Cardiac fibroblast (primary cell): ENCODE measurements at places on chromosomes 2 and 18.

DNA sequence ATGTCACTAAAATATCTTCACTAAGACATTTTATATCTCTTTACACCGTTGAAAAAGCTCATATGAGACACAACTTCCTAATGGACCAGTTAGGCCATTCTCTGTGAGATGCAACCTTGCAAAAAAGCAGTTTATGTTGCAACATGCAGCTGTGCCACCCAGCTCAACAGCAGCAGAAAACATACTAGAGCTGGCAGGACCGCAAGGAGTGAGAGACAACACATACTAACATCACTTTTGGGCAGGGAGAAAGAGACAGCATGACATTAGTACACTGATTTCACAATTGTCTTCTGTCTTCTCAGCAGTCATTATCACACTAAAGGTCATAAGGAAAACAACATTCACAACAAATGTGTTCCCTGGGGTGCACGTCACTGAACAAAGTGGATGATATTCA lies 122.9 kb downstream of the EPB41L3 start:
- DNase-seq: no peak

DNA sequence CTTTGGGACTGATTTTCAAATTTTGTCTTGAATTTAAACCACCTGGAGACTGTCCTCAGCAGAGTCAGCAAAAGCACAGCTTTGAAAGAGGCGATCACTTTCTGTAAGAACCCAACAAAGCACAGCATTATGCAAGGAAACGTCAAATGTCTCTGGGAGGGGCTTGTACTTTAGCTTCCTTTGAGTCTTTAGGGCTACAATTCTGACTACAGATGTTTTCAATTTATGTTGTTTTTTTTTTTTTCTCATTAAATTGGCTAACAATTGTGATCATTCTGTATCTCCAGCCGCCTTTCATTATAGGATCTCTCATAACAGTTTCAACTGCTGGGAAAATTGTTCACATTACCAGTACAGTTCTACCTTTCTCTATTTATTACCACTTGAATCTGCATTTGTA lies 48.3 kb downstream of the COL3A1 start:
- peak; percentile 73 for DNase-seq

GRCh38 chr2:46519265-46519664 lies 39.9 kb downstream of the TMEM247 start:
- DNase-seq: no peak

GRCh38 chr2:144082327-144082726 lies 437.6 kb downstream of the ZEB2 start:
- no peak for DNase-seq

DNA sequence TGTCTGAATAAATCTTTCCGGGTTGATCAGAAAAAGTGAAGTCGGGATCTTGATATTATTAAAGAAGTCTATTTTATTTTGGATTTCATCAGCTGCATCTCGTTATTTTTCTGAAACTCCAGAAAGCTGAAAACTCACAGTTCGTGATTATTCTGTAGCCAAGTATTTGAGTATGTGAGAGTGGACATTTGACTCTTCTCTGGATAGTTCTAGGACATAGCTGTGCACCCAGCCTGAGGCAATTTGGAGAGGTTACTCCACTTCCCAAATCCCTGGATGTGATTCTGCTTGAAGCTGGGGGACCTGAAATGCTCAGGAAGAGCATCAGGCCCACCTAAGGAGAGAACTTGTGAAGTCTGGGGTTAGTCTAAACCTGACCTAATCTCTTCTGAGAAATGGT lies 117.6 kb upstream of the PID1 start:
- DNase-seq: no peak

DNA sequence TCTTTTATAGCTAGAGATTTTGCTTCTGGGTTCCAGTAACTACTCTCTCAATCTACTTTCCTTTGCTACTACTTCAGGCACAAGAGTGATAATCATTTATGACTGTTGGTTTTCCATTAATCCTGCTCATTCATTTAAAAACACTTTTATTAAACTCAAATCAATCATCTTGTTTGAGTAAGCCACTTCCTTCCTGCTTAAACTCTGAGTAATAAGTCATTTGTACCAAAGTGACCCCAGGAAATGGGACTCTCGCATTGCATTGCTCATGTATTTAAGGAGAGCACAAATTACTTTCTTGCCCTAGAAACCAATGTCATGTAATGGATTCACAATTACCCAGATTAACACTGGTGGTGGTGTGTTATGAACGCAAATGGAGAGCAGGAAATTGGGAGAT lies 270.7 kb upstream of the HNMT start:
- DNase-seq: peak; percentile 5

DNA sequence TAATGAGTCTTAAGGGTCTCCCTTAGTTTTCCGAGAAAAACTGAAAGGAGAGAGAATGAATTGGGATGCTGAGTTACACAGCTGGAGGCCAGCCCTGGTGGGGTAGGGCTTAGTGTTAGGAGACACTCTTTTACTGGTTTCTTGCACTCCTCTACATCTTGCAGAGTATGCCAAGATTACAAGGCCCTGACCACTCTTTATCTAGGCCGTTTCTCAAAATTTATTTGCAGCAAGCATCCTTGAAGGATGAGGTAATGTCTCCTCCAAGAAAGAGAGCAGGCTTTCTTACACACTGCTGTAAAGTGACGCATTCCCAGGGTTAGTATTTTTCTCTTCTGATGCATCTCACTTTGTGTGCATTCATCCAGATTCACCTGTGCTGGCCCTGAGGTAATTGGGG lies 166.2 kb downstream of the TDRD15 start:
- no peak for DNase-seq

DNA sequence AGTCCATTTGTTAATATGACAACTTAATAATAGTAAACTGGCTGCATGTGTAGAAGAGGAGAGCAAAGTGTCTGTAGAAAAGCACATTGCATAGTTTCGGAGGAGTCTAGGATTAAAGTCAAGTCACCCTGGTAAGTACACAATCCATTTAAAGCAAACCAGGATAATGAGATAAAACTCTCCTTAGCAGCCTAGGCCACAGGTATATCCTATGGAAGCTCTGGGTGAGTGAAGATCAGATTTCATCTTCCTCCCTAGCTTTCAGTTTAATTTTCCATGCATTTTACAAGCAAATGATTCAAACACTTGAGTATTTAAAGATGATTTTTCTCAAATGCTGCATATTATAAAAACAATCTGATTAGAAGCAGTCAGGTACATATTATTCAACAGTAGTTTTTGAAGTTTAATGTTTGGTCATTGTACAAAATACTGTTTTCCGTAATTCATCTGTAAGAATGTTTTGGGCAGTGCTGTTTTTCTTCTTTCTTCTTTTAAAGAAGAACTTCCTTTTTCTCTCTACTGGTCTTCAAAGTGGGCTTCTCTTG lies 10.2 kb downstream of the CERS6 start:
- DNase-seq: no peak

DNA sequence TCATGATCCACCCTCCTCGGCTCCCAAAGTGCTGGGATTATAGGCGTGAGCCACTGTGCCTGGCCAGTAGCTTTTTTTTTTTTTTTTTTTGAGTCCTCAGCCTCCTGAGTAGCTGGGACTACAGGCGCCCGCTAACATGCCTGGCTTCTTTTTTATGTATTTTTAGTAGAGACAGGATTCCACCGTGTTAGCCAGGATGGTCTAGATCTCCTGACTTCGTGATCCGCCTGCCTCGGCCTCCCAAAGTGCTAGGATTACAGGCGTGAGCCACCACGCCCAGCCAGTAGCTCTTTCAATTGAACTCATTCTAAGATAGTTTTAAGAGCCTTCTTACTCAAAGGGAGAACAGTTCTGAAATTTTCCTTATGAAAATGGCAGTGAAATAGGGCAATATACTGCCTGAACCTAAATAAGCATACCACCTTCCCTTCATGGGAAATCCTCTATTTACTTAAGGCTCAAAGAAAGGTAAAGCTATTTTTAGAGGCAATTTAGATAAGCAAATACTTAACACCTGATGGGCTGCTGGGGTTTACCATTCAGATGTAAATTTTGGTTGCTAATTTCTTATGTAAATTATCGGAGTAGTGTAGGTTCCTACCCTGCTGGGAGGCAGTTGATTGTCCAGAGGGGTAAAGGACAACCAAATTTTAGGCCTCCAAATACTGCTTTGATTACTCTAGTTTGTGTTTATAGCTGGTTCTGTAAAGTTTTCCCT lies 144.7 kb downstream of the GREB1L start:
- DNase-seq: no peak

DNA sequence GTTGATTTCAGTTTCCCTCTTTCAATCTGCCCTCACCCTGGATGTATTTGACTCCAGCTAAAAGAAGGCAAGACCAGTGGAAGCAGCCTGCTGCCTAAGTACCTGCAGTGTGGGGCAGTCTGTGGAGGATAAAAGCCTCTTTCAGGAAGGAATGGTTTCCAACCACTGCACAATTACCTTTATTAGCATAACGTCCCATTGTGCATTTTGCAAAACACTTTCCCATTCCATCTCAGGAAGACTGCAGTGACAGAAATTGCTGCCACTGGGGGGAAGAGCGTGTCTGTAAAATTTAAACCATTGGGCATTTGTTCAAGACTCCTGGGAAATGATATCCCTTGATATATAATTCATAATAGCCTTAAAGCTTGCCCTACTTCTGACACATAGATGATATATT lies 26.2 kb downstream of the CYRIA start:
- no peak for DNase-seq

DNA sequence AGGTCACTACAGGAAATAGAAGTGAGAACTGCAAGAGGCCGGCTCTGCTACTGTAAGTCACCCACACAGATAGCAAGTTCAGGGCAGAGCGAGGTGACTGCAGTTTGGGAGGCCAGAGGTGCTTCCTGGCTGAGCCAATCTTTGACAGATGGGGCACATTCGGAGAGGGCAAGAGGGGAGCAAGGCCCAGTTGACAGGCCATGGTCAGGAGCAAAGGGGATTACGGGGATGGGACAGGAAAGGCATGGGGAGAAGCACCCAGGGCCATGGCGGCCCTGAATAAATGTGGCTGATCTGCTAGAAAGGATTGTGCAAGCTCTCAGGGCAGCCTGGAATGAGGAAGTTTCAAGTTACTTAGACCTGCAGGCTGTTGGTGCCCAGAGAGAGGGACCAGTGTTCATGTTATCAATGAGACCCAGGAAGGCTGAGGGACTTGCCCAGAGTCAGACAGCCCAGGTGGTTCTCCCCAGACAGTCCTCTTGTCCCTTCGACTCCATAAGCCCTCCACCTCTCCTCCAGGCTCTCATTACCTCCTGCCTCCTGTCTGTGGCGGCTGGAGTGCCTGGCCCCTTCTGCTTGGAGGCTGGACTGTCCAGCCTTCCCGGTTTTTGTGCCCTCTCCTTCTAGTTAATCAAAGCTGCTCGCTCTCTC lies 123.3 kb downstream of the CTIF start:
- DNase-seq: peak; percentile 69

GRCh38 chr2:50612306-50612705 lies 419.6 kb downstream of the NRXN1 start:
- DNase-seq: no peak

- DNase-seq: no peak
Measured at GRCh38 chr2:122009561-122009960, 254.1 kb downstream of the TSN start.

DNA sequence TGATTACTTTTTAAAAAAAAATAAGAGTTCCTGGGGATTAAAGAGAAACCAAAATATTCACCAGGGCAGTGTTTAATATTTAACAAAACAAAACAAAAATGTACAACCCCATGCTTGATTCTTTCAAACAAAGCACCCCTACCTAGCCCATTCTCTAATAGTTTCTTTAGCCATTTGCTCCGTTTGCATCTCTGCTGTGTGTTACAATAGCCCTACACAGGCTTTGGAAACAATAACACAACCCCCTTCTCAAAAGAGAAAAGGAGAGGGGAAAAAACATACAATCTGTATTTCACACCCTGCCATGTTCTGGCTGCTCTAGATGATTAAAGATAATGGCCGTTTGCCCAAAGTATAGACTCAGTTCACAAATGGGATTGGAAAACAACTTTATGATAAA lies 302.9 kb downstream of the CPS1 start:
- DNase-seq: no peak

GRCh38 chr2:172253190-172254052 lies 150.7 kb upstream of the DLX2 start:
- peak; percentile 100 for DNase-seq

DNA sequence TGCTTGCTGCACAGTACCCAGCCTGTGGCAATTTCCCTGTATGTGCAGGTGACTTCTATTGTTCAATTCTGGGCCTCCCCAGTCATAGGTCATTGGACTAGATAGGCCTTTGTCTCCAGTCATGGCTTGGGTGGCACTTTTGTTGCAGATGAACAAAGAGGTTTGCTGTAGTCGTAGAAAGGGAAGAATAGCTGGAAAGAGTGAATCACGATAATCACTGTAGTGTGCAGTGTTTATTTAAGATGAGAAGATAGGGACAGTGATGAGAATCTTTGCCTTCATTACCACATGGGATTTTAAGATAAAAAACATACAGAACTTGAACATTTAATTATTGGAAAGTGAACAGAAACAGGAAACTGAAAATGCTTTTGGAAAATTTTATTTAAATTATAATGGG lies 156.1 kb upstream of the CYRIA start:
- no peak for DNase-seq

- no peak for DNase-seq
Measured at GRCh38 chr2:70772486-70773155, 4.6 kb upstream of the ADD2 start.

- DNase-seq: no peak
Measured at GRCh38 chr2:66782780-66783361, 347.9 kb downstream of the MEIS1 start.

GRCh38 chr2:127208313-127208712 lies 11.8 kb downstream of the CYP27C1 start:
- DNase-seq: no peak

GRCh38 chr2:46831051-46831868 lies 84.3 kb downstream of the MCFD2 start:
- DNase-seq: peak; percentile 78

DNA sequence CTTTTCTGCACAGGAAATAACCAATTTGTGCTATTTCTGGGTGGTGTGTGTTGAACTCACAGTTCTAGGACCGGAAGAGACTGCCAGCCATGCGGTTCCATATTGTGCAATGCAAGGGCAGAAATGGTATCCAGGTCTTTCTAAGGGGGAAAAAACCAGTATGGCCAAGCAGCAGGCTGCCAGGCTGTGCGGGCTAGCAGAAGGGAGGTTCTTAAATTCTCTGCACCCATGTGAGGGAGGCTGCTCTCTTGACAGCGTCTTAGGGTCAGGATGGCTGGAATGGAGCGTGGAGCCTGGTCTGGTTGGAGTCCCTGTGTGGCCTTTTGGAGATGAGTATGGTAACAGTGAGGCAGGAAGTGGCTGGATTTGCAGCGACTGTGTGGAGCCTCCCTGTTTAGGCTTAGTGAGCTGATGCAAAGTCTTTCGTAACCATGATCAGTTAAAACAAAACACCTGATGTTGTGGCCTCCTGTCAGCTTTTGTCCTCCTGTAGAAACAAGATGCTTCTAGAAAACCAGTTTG lies 52.6 kb downstream of the NCK2 start:
- DNase-seq: peak; percentile 63

GRCh38 chr2:164981217-164981990 lies 26.1 kb upstream of the SLC38A11 start:
- no peak for DNase-seq

GRCh38 chr2:196406-196805 lies 67.4 kb downstream of the SH3YL1 start:
- no peak for DNase-seq
